GM04504 (cell line): ENCODE measurements at places on chromosomes 16 and 17.

DNA sequence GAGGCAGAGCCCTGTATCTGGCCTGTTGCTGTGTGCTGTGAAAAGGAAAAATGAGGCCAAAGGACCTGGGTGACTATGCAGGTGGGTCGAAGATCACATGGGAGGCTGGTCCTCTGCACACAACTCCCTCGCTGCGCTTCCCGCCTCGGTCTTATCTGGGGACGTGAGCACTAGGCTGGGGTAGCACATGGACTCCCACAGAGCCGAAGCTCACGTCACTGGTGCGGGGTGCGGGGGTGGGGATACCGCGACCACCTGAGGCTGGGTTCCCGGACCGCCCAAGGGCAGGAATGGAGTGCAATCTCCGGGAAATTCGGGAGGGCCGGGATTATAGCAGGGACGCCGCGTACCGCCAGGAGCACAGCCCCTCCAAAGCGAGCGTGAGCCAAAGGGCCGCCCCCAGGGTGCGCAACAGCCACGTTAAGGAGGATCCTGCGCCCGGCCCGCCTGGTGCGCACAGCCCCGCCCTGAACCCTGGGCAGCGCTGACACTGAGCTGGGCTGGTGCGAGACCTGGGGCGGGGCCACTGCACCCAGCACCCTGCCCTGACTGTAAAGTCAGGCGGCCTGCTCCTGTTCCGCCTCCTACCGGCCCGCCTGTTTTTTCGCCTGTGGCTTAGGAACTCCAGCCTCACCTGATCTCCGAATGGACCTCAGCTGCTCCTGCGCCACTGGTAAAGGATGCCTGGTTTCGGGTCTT is 4.8 kb downstream of the MT1A start:
- DNase-seq = no peak

DNA sequence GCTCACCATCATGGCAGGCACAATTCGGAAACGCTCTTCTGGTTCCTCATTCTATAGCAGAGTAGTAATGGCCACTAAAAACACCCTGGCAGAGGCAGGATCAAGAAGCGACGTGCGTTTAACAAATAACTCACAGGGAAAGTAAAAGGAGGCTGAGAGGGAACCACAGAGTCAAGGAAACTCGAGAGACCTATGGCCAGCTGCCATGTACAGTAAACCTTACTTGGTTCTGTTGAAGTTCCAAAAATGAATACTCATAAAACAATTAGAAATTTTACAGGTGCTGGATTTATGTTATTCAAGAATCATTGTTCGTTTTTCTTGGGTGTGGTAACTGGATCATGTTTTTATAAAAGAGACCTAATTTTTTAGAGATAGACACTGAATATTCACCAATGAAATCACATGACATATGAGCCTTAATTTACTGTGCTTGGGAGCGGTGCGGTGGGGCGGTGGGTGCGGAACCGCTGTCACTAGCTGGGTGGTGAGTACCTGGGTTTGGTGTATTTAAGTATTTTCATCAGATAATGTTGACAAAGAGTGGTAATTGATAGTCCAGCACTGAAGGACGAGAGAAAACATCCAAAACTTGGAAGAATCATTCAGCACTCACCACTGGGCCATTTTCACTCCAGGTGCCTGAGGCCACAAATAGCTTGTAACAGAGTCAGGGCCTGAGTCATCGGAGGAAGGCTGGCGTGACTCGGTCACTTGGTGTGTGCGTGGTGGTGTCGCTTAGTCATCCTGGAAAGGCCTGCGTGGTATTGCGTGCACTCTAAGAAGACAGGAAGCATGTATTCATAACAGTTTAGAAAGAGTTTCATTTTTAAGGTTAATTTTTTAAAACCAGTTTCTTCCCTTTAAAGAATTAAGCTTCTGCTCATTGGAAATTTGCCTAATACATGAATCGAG is 135.4 kb upstream of the CHMP6 start:
- peak; percentile 98 for DNase-seq

DNA sequence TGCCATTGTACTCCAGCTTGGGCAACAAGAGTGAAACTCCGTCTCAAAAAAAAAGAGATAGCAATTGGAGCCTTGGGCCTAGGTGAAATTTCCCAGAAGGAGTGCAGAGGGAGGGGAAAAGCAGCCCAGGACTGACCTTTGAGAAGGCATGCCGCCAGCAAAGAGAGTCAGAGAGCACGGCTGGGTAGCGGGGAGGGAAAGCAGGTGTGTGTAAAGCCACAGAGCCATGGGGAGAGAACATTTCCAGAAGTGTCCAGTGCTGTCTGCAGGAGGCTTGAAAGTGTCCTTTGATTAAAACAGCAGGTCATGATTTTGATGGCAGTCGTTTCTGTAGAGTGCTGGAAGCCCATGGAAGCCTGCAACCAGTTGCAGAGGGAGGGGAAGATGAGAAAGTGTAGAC is 8.1 kb downstream of the C16orf54 start:
- no peak for DNase-seq

DNA sequence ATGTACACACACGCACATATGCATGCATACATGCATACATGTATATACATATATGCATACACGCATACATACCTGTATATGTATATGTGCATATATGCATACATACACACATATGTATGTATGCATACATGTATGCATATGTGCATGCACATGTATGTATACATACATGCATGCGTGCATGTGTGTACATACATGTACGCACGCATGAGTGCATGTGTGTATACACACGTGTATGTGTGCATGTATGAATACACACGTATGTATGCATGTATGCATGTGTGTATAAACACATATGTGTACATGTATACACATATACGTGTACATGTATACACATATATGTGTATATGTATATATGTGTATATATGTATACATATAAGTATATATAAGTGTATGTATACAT is 28.5 kb upstream of the DLX3 start:
- DNase-seq = no peak

- DNase-seq = no peak
Measured at GRCh38 chr17:77240976-77241375, 100.2 kb downstream of the SEC14L1 start.

DNA sequence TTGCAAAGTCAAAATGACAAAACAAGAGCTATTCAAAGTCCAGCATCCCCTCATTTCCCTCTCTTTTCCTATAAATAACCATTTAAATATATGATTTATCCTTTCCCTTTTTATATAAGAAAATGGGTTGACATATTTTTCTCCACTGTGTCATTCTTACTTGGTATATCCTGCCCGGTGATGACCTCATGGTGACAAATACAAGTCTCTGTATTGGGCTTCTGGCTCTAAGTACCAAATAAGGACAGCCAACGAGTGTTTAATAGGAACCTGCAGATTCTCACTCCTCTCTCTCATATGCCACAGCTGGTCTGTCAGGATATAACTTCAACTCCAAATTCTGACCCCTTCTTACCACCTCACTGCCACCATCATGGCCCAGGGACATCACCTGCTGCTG is 25.5 kb upstream of the CBLN1 start:
- no peak for DNase-seq

DNA sequence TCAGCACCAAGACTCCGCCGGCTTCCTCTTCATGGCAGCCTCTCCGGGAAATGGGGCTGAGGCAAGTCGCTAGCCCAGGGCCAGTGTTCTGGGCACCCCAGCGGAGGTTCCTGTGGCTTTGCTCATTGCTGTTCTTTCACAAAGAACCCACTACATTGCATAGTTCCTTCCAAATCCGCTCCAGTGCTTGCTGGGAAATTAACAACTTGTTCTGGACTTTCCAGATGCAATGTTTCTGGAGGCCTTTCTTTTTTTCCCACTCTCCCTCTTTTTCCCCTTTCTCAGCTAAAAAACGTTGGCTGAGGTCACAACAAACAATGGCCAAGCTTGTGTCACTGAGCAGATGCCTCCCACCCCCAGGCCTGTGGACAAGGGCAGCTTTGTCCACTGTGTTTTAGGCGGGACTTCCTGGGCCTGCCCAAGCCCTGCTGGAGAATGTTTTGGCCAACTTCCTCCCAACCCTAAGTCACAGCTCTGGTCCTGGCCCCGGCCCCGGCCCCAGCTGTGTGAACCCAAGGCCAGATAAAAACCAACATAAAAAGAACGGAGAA is 131.5 kb upstream of the RCVRN start:
- no peak for DNase-seq

DNA sequence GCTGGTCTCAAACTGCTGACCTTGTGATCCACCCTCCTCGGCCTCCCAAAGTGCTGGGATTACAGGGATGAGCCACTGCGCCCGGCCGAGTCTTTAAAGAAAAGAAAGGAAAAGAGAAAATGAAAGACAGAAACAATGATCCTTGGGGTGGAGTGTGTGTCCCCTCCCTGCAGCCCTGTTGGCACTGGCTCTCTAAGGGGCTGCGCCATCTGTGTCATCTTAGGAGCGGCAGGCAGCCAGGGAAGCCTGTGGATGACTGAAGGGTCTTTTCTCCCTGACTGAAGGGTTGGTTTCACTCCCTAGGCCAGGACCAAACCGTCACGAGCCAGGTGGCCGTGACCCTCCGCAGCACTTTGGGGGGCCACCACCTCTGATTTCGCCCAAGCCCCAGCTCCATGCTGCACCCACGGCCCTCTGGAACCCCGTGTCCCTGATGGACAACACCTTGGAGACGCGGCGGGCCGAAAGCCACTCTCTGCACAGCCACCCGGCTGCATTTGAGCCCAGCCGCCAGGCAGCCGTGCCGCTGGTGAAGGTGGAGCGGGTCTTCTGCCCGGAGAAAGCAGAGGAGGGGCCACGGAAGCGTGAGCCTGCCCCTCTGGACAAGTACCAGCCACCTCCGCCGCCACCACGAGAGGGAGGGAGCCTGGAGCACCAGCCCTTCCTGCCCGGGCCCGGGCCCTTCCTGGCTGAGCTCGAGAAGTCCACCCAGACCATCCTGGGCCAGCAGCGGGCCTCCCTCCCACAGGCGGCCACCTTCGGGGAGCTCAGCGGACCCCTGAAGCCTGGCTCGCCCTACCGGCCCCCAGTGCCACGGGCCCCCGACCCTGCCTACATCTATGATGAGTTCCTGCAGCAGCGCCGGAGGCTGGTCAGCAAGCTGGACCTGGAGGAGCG is 27.7 kb downstream of the GINS2 start:
- no peak for DNase-seq

- no peak for DNase-seq
Measured at GRCh38 chr17:45101883-45102811, 30.2 kb downstream of the PLCD3 start.

- DNase-seq = peak; percentile 87
Measured at GRCh38 chr17:13562271-13562800, 39.4 kb downstream of the HS3ST3A1 start.

DNA sequence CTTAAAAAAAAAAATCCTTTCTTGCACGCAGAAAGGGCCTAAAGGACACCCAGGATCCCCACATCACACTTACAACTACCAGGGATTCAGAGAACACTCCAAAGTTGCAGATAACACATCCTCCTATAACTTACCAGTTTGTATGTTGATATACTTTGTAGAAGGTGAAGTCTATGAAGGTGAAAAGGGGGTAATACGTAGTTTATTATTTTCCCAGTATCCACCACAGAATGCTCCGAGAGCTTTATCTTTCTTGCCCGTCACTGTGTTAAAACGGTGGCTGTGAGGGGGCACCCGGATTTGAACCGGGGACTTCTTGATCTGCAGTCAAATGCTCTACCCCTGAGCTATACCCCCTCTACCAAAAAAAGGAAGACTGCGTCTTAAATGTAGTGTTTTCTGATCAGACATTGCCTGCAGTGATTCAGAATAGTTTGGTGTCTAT is 7.9 kb upstream of the RPL23 start:
- DNase-seq = no peak

- DNase-seq = no peak
Measured at GRCh38 chr16:51255349-51255972, 104.4 kb upstream of the SALL1 start.

- no peak for DNase-seq
Measured at GRCh38 chr17:7856011-7856810, 1.1 kb downstream of the NAA38 start.

GRCh38 chr16:86774931-86775330 is 196.6 kb downstream of the FOXL1 start:
- no peak for DNase-seq
